ENCODE measurements at places on chromosomes 6 and 20. TPM values are rescaled to one million over a fixed set of nuclear protein-coding genes. Genes with fewer than 3 reads are reported as not detected.

- H3K4me3 ChIP-seq = peak overlapping the region; percentile 69
- DNase-seq = no peak
- H3K27ac ChIP-seq = peak overlapping the region; percentile 21
- H3K27me3 ChIP-seq = no peaks in the 10 kb centered on the region
- peaks cover 49% of the 10 kb centered on the region for H3K4me1 ChIP-seq
- H3K36me3 ChIP-seq = peaks cover 47% of the 10 kb centered on the region
Observed at GRCh38 chr6:106103728-106104109, 17.6 kb downstream of the PRDM1 start.

MPIG6B gene
- not detected for total RNA-seq

B3GAT2 gene
- not detected for total RNA-seq

FAM217A gene
- total RNA-seq = not detected

TFAP2A gene
- total RNA-seq = not detected
